ENCODE measurements at places on chromosomes 2 and 18.

GRCh38 chr2:115161771-115162493 lies 719.5 kb downstream of the DPP10 start:
- no peak for DNase-seq

- DNase-seq = no peak
Observed at GRCh38 chr2:121707920-121708361, 28.7 kb downstream of the NIFK start.

- no peak for DNase-seq
Observed at GRCh38 chr2:218860950-218861381, 1.4 kb downstream of the WNT6 start.

DNA sequence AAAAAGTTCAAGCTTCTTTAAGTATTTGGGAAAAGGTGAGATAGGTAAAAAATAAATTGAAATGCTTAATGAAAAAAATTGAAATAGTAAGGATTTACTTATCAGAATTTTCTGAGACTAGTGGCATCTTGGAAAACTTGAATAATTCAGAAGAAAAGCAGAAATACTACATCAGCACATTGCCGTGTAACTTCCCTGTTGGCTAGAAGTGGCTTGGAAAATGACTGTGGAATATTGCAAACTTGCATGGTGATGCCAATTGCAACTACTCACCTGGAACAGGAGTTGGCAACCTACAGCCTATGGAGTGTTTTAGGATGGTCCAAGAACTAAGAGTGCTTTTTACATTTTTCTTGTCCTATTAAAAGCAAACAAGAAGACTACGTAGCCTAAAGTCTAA lies 603.5 kb upstream of the VRK2 start:
- no peak for DNase-seq

GRCh38 chr2:164114937-164115336 lies 379.1 kb upstream of the FIGN start:
- no peak for DNase-seq

- no peak for DNase-seq
Observed at GRCh38 chr2:234863043-234863934, 88.5 kb upstream of the SH3BP4 start.

GRCh38 chr18:11987527-11987926 lies 6.2 kb downstream of the IMPA2 start:
- DNase-seq = no peak

GRCh38 chr2:183995632-183996031 lies 602.7 kb upstream of the ZNF804A start:
- no peak for DNase-seq

DNA sequence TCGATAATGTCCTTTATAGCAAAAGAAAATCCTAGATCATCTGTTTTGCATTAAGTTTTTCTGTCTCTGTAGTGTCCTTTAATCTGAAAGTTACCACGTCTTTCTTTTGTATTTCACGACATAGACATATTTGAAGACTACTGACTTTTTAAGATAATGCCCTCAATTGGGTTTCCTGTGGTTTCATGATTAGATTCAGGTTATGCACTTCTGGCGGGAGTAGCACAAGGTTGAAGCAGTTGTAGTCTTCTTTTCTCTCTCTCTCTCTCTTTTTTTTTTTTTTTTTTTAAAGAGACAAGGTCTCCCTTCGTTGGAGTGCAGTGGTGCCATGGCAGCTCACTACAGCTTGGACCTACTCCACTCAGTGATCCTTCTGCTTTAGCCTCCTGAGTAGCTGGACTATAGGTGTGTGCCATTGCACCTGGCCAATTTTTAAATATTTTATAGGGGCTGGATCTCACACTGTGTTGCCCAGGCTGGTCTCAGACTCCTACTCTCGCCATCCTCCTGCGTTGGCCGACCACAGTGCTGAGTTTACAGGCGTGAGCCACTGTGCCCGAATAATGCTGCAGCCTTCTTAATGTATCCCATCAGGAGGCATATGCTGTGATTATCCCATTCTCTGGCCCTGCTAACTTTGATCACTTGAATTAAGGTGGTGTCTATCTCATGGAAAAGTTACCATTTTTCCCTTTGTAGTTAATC lies 3.9 kb downstream of the INPP4A start:
- DNase-seq = no peak

DNA sequence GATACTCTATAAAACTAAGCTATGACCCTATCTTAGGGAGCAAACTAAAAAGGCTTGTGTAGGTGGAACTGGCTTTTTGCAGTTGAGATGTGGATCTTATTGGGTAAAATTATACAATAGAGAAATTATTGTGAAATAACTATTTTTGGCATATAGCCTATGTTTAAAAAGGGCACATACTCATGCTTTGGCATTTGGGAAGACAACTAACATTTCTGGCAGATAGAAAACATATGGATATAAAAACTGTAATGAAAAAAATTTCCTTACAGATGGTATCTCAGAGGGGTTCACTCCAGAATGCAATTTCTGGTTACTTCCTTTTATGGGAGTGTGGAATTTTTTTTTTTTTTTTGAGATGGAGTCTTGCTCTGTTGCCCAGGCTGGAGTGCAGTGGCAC lies 120.1 kb upstream of the CCDC195 start:
- no peak for DNase-seq

GRCh38 chr2:54866868-54867267 lies 143.4 kb downstream of the EML6 start:
- DNase-seq = no peak

GRCh38 chr18:35464831-35465279 lies 32.9 kb downstream of the INO80C start:
- no peak for DNase-seq

- no peak for DNase-seq
Observed at GRCh38 chr18:7846335-7846734, 279.2 kb downstream of the PTPRM start.

DNA sequence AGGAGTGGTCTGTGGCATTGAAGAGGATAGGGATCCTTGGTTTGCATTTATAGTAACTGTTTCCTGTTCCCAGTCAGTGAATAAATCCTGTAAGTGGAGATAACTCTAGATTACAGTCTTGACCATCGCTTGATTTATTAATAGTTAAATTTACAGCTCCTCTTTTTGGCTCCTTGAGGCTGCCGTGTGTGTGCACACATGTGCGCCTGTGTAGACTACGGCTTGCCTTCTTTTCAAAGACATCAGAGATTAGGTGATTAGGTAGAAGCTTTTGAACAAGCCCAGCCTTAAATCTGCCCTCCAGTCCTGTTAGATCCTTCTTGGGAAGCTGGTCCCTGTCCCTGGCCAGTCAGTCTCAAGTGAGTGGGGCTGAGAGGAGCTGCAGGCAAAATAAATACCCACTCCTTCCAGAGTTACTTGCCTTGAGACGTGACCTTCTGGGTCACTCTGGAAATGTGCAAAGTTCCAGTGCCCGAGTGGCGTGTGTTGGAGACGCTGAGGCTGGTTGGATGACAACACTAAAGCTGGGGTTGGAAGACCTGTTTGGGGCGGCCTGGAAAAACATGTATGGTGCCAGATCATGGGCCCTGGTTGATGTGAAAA lies 32.0 kb downstream of the TCF7L1 start:
- DNase-seq = no peak

GRCh38 chr2:28615706-28616105 lies 119.8 kb downstream of the PLB1 start:
- no peak for DNase-seq

DNA sequence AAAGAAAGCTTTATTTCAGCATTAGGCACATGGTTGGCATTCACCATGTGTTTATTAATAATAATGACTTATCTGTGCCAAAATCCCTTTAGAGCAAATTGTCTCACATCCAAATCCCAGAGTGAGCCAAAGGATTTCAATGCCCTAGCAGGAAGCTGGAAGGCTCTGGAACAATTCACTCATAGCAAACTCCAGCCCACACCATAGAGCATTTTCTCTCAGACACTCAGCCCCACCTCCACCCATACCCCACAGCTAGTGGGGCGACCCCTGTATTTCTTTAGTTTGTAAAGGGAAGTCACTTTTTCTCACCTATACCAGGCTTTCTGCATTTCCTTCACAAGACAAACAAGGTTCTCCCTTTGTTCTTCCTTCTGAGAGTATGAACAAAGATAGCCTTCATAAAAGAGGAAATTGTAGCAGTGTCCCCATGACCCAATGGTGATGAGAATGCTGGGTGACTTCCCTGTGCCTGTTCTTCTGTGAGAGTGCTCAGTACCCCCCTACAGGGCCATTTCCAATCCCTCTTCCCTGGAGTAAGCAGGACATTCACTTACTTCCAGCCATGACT lies 100.1 kb upstream of the APCDD1 start:
- DNase-seq = no peak

- no peak for DNase-seq
Observed at GRCh38 chr2:167478196-167478595, 589.9 kb downstream of the XIRP2 start.

DNA sequence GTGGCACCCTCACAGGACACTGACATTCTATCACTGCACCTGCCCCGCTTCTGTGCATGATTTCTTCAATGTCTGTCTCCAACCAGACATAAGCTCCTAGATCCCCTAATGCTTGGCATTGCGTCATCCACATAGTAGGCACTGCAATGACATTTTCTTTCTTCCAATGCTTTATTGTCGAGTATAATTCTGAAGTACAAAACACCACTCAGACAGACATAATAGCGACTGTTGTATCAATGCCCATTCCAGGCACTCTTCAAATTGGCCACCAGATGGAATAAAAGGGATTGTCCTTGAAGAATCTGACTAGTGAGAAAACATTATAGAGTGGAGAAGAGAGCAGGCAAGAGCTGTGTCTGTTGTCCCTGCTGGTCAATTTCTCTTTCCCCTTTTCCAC lies 89.0 kb downstream of the LPIN1 start:
- DNase-seq = no peak

DNA sequence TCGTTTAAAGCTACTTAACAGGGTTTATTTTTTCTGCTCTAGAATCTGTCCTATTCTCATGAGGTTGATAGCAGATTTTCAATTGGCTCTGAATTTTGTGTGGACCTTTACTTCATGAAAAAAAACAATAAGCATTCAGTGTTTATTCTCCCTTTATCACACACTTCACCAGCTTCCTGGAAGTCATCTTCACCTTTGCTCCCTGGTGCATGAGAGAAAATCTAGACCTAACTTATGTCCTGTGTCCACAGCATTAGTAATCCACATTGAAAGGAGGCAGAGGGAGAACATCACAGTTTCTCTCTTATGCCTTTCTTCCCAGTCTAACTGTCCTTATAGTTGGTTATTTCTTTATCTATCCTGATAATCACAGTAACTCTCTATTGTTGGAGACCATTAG lies 316.1 kb downstream of the PTH2R start:
- no peak for DNase-seq

GRCh38 chr2:52794581-52794980 lies 973.0 kb upstream of the CHAC2 start:
- no peak for DNase-seq

GRCh38 chr2:235757640-235758039 lies 263.8 kb downstream of the AGAP1 start:
- DNase-seq = no peak

DNA sequence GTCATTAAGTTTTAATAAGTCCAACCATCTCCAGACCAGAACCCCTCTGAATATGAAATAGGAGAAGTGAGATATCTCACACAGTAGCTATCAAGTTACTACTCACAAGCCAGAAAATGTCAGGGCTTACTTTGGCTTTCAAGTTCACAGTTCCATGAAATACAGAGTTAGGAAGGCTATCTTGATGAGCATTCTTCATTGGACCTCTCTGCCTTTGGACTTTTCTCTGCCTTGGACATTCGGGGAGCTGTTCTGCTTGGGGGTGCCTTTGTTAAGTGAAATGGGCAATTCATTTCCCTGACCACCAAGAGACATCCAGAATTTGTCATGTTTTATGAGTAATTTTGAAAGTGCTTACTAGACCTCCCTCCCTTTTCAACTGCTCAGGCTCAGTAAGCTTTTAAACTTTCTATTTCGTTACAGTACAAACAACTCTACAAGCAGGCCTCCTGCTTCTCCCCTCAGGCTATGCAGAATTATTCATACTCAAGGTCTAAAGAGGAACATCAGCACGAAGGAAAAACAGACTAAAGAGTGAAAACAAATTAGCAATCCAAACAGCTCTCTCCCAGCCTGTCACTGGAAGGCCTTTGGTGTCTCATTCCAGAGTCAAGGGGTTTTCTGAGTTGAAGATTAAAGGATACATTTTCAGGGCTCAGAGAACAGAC lies 95.3 kb downstream of the MREG start:
- DNase-seq = no peak

GRCh38 chr18:58045242-58046092 lies 1.4 kb downstream of the NEDD4L start:
- no peak for DNase-seq

- no peak for DNase-seq
Observed at GRCh38 chr2:182668671-182669070, 47.4 kb upstream of the DNAJC10 start.

DNA sequence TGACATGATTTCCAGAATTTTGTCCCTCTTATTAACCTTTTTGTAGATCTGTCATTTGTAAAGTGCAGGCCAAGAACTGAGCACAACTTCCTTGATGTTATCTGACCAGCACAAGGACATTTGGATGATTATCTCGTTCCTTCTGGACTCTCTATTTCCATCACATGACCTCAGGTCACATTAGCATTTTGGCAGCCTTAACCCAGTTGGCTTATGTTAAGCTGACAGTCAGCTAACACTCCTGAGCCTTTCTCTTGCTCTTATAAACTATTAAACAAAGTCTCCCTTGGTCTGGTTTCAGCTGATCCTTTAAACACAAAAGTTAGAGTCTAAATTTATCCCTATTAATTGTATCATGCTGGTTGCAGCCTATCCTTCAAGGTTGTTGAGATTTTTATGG lies 167.2 kb upstream of the RBBP8 start:
- no peak for DNase-seq

DNA sequence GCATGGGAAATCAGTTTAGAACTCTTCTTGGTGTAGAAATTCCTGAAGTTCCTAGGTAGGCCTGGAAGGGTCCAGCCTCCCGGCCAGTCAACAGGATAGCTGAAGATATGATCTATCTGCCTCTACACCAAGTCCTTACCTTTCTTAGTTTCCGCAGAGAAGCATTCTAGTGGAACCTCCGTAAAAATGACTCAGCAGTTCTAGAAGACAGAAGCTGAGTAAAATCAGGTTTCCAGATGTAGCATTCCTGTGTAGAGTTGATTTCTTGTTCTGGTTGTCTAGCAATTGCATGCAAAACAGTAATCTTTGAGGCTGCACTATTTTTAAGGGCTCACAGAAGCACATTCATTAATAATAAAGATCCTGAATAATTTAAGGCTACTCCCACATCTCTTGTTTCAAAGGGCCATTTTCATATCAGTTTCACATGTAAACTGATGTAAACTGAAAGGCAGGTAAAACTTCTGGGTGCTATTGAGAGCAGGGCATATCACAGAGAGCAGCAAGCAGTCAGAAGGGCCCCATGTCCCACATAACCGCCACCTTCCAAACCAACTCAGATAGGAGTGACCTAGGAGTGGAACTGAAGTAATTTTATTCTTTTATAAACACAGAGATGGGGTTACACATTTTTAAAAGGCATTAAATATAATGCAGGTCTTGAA lies 3.2 kb upstream of the DYTN start:
- DNase-seq = no peak

All from stimulated activated CD8-positive, alpha-beta memory T cell treated with anti-CD3 and anti-CD28 coated beads, Interleukin-4, amount 100 ng/mL, for 4 hours (primary cell).